ENCODE measurements at places on chromosomes 7 and 10.

DNA sequence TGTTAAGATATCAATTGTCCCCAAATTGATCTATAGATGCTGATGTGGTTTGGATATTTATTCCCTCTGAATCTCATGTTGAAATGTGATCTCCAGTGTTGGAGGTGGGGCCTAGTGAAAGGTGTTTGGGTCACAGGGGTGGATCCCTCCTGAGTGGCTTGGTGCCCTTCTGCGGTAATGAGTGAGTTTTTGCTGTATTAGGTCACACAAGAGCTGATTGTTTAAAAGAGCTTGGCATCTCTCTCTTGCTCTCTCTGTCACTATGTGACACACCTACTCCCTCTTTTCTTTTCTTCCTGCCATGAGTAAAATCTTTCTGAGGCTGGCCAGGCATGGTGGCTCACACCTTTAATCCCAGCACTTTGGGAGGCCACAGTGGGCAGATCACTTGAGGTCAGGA, 98.2 kb upstream of the KAT6B start:
- no peak for DNase-seq

- no peak for DNase-seq
These were observed 6.8 kb upstream of the HIPK2 start for GRCh38 chr7:139784648-139785047.

DNA sequence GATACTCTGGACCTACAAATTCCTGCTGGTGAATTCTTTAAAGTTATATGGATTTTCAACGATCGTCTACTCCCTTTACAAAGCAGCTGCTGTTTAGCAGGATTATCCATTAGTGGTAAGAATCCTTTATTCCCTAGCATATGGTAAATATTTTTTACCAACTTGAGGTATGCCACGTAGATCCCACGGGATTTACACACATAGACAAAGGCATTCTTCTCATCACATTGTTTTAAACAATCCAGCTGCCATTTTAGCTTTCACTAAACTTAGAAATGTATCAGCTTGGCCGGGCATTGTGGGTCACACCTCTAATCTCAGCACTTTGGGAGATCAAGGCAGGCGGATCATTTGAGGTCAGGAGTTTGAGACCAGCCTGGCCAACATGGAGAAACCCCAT, 148.0 kb upstream of the SH2B2 start:
- DNase-seq, result no peak

GRCh38 chr7:22574754-22575520, 74.9 kb upstream of the STEAP1B start:
- no peak for DNase-seq
